HFFc6 (cell line): ENCODE measurements at places on chromosomes 4 and X. TPM values are rescaled to one million over a fixed set of nuclear protein-coding genes. Genes with fewer than 3 reads are reported as not detected.

DNA sequence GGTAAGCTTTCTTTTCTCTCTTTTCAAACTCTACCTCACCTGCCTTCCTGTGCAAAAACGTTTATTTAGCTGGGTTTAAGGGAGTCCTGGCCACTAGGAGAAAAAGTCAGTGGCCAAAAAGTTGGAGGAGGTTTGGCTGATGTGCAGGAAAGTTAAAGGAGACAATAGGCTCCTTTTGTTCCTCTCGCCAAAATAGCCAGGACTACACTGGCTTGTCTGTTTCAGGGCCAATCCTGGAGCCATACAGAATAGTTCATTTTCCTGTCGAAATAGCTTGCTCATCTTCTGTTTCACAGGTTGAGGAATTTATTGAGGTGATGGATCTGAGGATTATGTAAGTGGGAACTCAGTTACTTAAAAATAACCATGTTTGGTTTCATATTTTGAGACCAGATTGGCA, 423 bp downstream of the HEPH start:
- DNase-seq: no peak
- no peaks in the 10 kb centered on the region for H3K36me3 ChIP-seq
- no peaks in the 10 kb centered on the region for H3K27me3 ChIP-seq

DNA sequence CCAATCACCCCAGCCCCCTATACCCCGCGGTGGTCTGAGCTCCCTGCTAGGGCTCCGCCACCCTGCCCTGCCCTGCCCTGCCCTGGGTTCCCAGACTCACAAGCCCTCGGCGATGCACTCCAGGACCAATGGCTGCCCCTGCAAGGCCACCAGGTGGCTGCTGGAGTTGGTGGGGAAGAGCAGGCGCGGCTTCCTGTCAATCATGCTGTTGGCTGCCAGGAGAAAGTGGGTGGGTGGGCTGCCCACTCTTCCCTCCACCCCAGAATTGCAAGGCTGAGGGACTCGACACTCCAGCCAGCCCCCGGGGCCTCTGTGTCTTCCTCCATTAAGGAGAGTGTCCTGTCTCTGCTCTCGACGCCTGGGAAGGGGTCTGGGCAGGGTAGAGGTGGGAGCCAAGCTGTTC, 15.7 kb downstream of the L1CAM start:
- no peak overlapping the region for H3K27ac ChIP-seq
- H3K4me3 ChIP-seq: no peak overlapping the region

GRCh38 chr4:118848901-118849300, 13.0 kb upstream of the SEC24D start:
- no peak for DNase-seq
- H3K27me3 ChIP-seq: no peaks in the 10 kb centered on the region
- H3K4me1 ChIP-seq: peaks cover 15% of the 10 kb centered on the region
- no peak overlapping the region for H3K4me3 ChIP-seq
- H3K36me3 ChIP-seq: no peaks in the 10 kb centered on the region

DNA sequence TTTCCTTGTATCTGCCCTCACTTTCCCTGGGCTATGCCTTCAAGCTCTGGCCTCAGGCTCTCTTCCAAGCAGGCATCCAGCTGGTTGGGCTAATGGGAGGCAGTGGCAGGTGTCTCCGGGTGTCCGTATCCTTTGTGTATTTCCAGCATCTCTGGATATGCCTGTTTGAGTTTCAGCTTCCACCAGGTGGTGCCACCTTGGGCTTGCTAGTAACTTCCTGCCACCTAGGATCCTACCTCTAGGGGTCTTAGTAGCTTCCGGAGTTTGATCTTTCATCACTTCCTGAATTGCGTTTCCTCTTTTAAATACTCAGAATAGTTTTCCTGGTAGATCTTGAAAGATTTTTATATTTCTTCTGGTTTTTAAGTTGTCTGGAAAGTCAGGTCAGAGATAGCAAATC, 23.2 kb upstream of the ANOS1 start:
- H3K4me1 ChIP-seq: peaks cover 36% of the 10 kb centered on the region
- H3K36me3 ChIP-seq: peaks cover 3% of the 10 kb centered on the region; the same call in 1 of the 2 replicates
- no peak overlapping the region for H3K27ac ChIP-seq
- DNase-seq: no peak
- H3K27me3 ChIP-seq: no peaks in the 10 kb centered on the region; the same call in none of the 2 replicates
- H3K4me3 ChIP-seq: no peak overlapping the region

- DNase-seq: no peak
- H3K27ac ChIP-seq: no peak overlapping the region
- no peaks in the 10 kb centered on the region for H3K36me3 ChIP-seq
- peaks cover 4% of the 10 kb centered on the region for H3K27me3 ChIP-seq
- H3K4me1 ChIP-seq: no peaks in the 10 kb centered on the region
- no peak overlapping the region for H3K4me3 ChIP-seq
Observed at GRCh38 chrX:9271789-9272525, 192.9 kb upstream of the TBL1X start.

- no peak for DNase-seq
- no peaks in the 10 kb centered on the region for H3K36me3 ChIP-seq
- no peaks in the 10 kb centered on the region for H3K4me1 ChIP-seq
- H3K27ac ChIP-seq: no peak overlapping the region
- no peaks in the 10 kb centered on the region; the same call in 1 of the 2 replicates for H3K27me3 ChIP-seq
Observed at GRCh38 chrX:111168314-111168713, 72.3 kb downstream of the PAK3 start.

DNA sequence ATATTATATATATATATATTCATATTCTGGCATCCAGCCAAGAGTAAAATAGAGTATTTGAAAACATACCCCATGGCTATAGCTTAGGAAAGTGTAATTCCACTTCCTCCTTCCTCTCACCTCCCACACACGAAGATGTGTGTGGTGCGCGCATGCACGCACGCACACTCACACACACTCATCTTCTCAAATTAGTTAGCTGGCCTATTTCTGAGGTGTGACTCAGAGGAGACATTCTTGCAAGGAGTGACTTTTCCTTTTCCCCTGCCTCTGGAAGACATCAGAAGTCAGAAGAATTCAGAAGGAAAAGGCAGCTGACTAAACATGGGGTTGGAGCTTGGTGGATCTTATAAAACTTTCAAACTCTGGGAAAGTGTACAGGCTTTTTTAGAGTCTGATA, 8.8 kb downstream of the ENPEP start:
- H3K4me3 ChIP-seq: peak overlapping the region; percentile 68; the same call in 1 of the 2 replicates
- no peaks in the 10 kb centered on the region; the same call in 1 of the 2 replicates for H3K27me3 ChIP-seq
- peak; percentile 90 for DNase-seq
- peaks cover 57% of the 10 kb centered on the region for H3K4me1 ChIP-seq
- H3K27ac ChIP-seq: peak overlapping the region; percentile 75

GRCh38 chr4:30765022-30765421, 44.9 kb downstream of the PCDH7 start:
- DNase-seq: no peak
- no peaks in the 10 kb centered on the region for H3K4me1 ChIP-seq
- peaks cover 1% of the 10 kb centered on the region; the same call in 1 of the 2 replicates for H3K27me3 ChIP-seq
- no peak overlapping the region for H3K4me3 ChIP-seq
- H3K36me3 ChIP-seq: no peaks in the 10 kb centered on the region

DNA sequence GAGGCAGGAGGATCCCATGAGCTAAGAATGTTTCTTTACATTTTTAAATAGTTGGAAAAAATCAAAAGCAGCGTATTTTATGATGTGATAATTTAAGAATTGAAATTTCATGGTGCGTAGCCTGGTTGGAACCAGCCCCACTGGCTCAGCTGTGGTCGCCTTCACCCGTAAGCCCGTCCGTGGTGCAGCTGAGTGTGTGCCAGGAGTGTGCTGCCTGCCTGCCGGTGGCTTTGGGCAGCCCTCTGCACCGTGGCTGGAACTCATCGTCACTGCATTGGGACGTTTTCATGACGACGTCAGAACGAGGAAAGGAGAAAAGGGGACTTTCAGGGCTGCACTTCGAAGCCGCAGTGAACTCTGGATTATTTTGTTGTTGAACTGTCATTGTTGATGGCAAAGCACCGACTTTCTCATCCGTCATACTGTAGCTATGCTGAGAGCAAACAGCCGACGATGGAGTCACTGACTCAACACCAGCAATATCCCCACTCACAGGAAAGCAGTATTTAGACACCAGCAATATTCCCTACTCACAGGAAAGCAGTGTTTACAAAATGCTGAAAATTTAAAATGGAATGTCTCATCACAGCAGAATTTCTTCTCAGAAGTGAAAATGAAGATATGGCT, 35.1 kb downstream of the PCGF3 start:
- no peak for DNase-seq
- H3K27ac ChIP-seq: no peak overlapping the region
- no peak overlapping the region for H3K4me3 ChIP-seq
- H3K27me3 ChIP-seq: peaks cover 10% of the 10 kb centered on the region

GRCh38 chrX:75038925-75039324, 113.7 kb upstream of the NEXMIF start:
- no peaks in the 10 kb centered on the region for H3K36me3 ChIP-seq
- no peaks in the 10 kb centered on the region for H3K27me3 ChIP-seq
- H3K4me3 ChIP-seq: no peak overlapping the region
- no peaks in the 10 kb centered on the region for H3K4me1 ChIP-seq

Gene GLRB
- total RNA-seq: 6.1 to 11.4 TPM (median 8.3 TPM) in 3 replicates

Gene CCNA2
- 28.5 to 76.9 TPM (median 58.9 TPM) in 3 replicates for total RNA-seq

Gene RASL11B
- total RNA-seq: 0.18 TPM in 1 of 3 replicates, not detected in the others
